Pancreas (tissue), 10 donors: ENCODE measurements at places on chromosomes 5 and 9.

DNA sequence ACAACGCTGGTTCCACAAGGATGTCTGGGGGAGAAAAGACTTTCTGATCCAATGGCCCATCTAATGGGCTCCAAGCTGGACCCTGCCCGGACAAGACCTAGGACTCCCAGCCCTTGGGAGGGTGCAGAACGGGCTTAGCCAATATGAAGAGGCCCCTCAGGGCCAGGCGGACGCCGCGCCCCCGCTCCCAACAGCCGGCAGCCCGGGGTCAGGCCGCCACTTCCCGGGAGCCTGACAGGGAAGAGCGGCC lies 493 bp downstream of the P4HA2 start:
- DNase-seq = no peak

GRCh38 chr5:157821822-157822622 lies 36.9 kb downstream of the CLINT1 start:
- DNase-seq = no peak

DNA sequence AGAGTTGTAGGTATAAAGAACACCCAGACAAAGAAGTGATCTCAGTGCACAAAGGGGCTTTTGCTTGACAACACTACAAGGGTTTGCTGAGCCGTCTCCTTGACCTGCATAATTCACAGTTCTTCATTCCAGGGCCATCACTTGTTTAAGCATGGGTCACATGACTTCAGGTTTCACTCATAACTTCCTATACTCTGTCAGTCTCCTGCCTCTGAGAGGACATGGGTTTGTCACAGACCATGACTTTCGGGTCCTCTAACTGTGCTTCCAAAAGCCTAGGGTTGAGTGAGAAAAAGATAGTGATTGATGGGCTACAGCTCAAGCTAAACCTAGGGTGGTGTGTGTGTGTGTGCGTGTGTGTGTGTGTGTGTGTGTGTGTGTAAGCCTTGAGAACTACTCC lies 166.4 kb downstream of the CDH6 start:
- DNase-seq = no peak

GRCh38 chr5:107670087-107670931 lies 428 bp downstream of the EFNA5 start:
- DNase-seq = peak; percentile 30

GRCh38 chr5:134523543-134524271 lies 1.8 kb upstream of the JADE2 start:
- DNase-seq = no peak

- no peak for DNase-seq
Observed at GRCh38 chr5:163976696-163977095, 471.3 kb downstream of the MAT2B start.
